Fibroblast of the aortic adventitia (primary cell): ENCODE measurements at places on chromosomes 1 and 21. TPM values are rescaled to one million over a fixed set of nuclear protein-coding genes. Genes with fewer than 3 reads are reported as not detected.

OR6N1 gene
- total RNA-seq, result 0.16 TPM in 1 of 2 replicates, not detected in the other

HSF2BP gene
- total RNA-seq, result 2.3 and 7.3 TPM in 2 replicates

ZBTB8B gene
- total RNA-seq, result under 0.01 TPM in 1 of 2 replicates, not detected in the other

TSPEAR gene
- 0.08 TPM in 1 of 2 replicates, not detected in the other for total RNA-seq

FMO1 gene
- 0.18 and 7.8 TPM in 2 replicates for total RNA-seq

EXOC8 gene
- total RNA-seq, result 18.6 and 19.3 TPM in 2 replicates

INAVA gene
- total RNA-seq, result not detected in 2 replicates

ADCY10 gene
- total RNA-seq, result 0.09 and 0.25 TPM in 2 replicates

AGT gene
- 1.1 and 8.4 TPM in 2 replicates for total RNA-seq

DMRTA2 gene
- total RNA-seq, result 0.18 TPM in 1 of 2 replicates, not detected in the other

DNAJC11 gene
- 29.5 and 106 TPM in 2 replicates for total RNA-seq

SUSD4 gene
- 0.18 and 1.9 TPM in 2 replicates for total RNA-seq

GBP7 gene
- total RNA-seq, result not detected in 2 replicates

CACNA1S gene
- not detected in 2 replicates for total RNA-seq

EPHB2 gene
- total RNA-seq, result 3.8 and 24.9 TPM in 2 replicates

CAPN8 gene
- not detected in 2 replicates for total RNA-seq

DISP3 gene
- not detected in 2 replicates for total RNA-seq

PROK1 gene
- total RNA-seq, result not detected in 2 replicates

PLEKHO1 gene
- 27.7 and 43.6 TPM in 2 replicates for total RNA-seq

MAEL gene
- not detected in 2 replicates for total RNA-seq

RPE65 gene
- not detected in 2 replicates for total RNA-seq

DIO1 gene
- not detected in 2 replicates for total RNA-seq

F13B gene
- not detected in 2 replicates for total RNA-seq

THEM5 gene
- not detected in 2 replicates for total RNA-seq

KRTAP7-1 gene
- total RNA-seq, result not detected in 2 replicates

LCE1B gene
- total RNA-seq, result not detected in 2 replicates
